C1 segment of cervical spinal cord (tissue), 14 donors: ENCODE measurements at places on chromosomes 12 and 14.

GRCh38 chr12:132281038-132281437 lies 48.4 kb downstream of the GALNT9 start:
- no peak for DNase-seq

DNA sequence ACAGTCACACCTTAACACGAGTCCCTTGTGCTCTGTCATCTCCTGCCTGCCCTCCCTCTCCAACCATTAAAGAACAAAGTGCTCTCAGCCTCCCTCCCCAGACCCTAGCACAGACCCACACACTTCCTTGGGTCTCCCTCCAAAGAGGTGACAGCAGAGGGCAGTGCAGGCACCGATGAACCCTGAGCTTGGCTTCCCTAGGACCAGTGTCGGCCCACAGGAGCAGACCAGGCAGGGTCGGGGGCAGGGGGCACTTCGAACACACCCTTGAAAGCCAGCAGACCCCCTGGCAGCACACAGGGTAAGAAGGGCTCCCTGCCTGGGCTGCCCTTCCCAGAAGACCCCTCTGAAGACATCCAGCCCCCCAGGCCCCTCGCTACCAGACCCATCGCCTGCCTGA lies 7.0 kb downstream of the CDK2AP1 start:
- no peak for DNase-seq

- DNase-seq, result no peak
These were observed 206.4 kb downstream of the PIK3C2G start for GRCh38 chr12:18467620-18468245.

DNA sequence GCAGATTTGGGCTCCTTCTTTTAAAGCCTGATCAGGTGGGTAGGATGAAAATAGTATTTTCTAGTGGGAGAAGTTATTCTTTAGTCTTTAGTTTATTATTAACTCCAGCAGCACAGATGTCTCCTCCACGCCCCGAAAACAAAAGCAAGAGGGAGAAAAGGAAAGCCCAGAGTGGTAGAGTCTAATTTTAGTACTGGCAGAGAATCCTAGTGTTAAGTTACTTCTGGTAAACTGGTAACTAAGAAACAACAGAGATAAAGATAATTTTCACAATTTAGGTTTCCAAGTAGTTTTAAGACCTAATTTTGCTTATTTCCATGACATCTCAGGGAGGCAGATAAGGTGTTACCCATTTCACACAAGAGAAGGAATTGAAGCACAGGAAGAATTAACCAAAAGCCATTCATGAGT lies 16.3 kb downstream of the ATP5MC2 start:
- no peak for DNase-seq

DNA sequence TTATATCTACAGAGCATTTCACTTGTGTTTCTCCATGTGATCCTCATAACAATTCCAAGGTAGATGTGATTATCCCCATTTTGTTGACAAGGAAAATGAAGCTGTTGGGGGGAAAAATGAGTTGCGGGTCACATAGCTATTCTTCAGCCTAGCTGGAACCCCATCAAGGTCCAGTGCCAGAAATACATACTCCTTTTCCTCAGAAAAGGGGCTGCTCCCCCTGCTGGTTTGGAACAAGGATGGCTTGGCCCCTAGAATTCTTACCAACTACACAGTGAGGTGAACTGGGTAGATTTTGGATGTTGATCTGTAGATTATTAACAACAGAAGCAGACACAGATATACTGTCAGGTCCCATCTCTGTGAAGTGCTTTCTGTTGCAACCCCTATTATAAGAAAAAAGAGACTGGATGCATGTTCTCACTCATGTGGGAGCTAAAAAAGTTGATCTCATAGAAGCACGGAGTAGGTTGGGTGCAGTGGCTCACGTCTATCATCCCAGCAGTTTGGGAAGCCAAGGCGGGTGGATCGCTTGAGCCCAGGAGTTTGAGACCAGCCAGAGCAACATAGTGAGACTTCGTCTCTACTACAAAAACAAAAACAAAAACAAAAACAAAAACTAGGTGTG lies 8.9 kb downstream of the IKZF4 start:
- DNase-seq, result no peak

DNA sequence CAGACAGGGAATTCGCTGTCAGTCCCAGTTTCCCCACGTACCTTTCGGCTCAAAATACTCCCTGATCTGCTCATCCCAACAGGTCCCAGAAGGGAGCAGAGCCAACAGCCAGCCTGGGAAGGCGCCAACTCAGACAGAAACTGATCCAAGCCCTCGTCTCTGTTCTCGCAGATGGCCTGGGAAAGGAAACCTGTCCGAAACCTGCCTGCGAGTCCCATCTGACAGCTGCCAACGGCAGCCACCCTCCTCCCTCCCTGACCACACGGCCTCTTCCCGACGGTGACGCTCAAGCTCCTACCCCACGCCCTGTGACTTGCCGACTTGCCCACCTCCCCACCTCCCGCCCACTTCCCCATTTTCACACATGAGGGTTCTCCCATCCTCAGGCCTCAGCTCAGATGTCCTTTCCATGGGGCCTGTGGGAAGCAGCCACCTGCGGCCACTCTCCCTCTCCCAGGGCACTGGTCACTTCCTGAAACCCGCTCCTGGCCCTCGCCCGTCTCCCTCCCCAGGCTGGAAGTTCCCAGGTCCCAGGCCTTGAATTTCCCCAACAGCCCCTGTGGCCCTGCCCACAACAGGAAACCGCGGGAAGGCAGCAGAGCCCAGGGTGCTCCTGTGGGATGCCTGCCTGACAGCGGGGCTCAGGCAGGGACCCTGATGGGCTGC lies 60.9 kb upstream of the FBRSL1 start:
- no peak for DNase-seq

DNA sequence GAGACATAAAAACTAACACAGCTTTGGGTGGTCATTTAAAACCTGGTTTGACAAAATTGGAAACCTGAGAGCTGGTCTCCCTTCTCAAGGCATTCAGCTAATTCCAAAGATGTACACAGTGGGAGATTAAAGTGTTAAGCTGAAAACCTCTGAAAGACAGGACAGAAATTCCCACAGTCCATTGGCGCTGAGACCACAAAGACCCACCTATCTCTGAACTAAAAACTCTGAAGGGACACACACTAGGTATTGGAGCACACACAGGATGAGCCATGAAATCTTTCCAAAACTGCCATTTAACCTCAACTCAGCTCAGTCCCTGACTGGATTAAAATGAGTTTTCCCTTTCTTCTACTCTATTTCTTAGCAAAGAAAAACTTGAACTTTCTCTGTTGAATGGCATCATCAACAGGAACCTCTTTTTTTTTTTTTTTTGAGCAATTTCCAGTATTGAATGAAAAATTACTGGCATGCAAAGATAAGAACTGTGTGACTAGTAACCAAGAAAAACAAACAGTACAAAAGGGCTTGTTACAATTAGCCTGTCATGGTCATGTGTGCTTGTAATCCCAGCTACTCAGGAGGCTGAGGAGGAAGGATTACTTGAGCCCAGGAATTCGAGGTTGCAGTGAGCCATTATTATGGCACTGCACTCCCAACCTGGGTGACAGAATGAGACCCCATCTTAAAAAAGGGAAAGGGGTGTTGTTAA lies 82.4 kb downstream of the IPO8 start:
- DNase-seq, result no peak

GRCh38 chr14:96795109-96795828 lies 1.9 kb upstream of the VRK1 start:
- DNase-seq, result no peak

DNA sequence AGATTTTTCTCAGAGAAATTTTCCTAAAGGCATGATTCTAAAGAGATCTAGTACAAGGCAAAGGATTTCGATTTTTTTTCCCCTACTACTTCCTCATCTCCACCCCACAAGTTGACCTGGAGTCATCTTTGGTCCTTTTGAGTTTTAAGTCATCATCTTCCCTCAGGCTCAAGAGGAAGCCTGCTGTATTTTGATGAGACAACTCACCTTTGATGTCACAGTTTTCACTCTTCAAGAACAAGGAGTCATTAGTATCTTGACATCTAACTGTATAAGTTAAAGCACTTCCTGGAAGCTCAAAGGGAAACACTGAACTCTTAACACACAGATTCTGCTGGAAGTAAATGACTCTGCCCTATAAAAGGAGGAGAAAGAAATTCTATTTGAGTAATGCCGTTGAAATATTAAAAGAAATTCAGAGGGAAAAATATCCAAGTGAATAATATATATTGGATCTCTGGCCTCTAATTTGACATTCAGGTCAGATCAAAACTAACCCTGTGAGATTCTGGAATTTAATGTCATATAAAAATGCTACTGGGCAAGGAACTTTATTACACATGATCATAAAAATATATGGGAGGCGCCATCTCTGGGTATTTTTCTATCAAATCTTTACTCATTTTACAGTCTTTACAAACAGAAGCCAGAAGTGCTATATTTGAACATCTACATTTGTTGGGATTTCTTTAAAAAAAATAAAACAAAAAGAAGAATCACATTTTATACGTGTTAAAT lies 435.0 kb downstream of the NRXN3 start:
- no peak for DNase-seq

- DNase-seq, result no peak
These were observed 11.1 kb upstream of the FBRSL1 start for GRCh38 chr12:132478845-132479244.
